ENCODE measurements at places on chromosomes 11 and 22.

DNA sequence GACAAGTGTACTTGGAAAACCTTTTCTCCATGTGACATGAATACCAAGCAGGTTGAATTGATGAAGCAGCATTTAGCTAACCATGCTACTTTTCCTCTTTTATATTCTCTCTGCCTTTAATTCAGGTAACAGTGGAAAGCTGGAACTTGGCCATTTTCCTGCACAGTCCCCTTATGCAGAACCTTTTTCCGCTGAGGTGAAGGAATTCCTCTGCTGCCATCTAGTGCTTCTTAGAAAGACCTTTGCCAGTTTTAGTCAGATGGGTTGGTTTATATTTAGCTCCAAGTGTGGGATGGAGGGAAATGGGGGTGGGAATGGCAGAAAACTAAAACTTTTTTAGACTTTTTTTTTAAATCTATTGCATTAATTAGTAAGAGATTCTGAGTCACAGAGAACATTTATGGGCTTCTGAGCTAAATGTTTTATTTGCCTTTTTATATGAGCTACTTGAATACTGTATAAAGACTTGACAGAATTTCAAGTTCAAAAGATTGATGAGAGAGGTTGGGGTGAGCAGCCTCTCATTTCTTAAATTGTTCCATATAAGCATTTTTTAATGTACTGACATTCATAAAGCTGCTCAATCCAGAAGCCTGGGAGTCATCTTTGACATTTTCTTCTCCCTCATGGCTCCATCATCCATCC is 153.9 kb upstream of the ZC3H12C start:
- DNase-seq: no peak

- no peak for DNase-seq
These were observed 45.0 kb upstream of the CRYBB3 start for GRCh38 chr22:25154667-25154999.

GRCh38 chr11:1943977-1944376 is 3.2 kb upstream of the MRPL23 start:
- DNase-seq: no peak

DNA sequence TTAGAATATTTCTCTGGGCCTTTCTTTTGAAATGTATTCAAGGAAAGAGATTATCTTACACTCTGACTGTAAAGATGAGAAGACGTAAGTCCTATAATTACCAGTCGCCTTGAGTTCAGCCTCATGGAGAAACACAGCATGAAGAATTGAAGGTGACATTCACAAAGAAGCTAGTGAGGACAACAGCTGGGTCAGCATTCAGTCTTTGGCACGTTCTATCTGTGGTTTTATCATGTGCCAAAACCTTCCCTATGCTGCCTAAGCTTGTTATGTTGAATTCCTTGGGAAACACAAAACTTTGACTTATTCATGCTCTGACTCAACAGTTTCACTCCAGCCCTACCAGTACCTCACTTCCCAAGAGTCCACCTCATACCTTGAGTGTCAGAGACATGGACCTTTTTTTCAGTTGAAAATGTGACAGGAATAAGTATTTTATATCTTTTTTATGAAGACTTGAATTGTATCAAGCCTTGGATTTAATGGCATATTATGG is 198.8 kb upstream of the KIRREL3 start:
- DNase-seq: no peak

DNA sequence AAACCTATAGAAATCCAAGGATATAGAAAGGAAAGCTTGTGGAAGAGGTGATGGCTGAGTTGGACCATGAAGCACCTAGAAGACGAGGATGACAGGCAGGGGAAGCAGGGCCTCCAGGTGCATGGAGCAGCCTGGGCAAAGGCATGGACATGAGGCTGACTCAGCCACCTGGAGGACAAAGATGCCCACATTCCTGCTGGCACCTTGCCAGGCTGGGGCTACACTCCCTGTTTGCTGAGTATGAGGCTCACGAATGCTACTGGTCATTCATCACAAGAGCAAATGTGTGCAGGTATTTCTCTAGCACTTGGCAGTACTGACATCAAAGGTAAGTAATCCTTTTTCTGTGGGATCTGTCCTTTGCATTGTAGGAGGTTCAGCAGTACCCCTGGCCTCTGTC is 7.1 kb upstream of the SCGB2A1 start:
- no peak for DNase-seq

GRCh38 chr11:12409621-12410005 is 32.2 kb downstream of the PARVA start:
- DNase-seq: no peak

- no peak for DNase-seq
These were observed 1.1 kb downstream of the EXT2 start for GRCh38 chr11:44096360-44097185.

DNA sequence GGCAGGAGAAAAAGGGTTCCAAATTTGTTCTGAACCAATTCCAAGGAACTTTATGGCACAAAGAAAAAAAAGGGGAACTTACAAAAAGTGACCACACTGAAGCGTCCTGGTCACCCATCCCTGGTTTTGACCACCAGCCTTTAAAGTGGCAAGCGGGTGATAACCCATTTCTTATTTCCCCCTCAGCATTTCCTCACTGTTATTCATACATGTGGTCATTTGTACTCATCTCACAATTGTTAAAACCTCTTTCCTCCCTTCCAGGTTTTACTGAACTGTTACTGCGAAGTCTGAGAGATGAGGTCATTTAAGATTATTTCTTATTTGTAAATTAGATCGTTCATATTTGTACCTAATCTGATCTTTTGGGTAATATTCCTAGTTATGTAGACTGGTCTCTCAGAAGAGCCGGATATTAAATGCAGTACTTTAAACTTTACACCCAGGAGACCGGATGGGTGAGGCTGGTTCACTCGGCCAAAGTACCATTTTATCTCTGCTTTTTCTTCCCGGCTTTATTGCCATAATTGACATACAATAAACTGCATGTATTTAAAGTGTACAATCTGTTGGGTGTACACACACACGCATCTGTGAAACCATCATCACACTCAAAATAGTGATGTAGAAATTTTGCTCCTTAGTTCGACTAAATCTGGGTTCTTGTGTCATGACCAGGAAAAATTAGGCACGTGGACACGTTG is 47.0 kb downstream of the CDPF1 start:
- DNase-seq: no peak

DNA sequence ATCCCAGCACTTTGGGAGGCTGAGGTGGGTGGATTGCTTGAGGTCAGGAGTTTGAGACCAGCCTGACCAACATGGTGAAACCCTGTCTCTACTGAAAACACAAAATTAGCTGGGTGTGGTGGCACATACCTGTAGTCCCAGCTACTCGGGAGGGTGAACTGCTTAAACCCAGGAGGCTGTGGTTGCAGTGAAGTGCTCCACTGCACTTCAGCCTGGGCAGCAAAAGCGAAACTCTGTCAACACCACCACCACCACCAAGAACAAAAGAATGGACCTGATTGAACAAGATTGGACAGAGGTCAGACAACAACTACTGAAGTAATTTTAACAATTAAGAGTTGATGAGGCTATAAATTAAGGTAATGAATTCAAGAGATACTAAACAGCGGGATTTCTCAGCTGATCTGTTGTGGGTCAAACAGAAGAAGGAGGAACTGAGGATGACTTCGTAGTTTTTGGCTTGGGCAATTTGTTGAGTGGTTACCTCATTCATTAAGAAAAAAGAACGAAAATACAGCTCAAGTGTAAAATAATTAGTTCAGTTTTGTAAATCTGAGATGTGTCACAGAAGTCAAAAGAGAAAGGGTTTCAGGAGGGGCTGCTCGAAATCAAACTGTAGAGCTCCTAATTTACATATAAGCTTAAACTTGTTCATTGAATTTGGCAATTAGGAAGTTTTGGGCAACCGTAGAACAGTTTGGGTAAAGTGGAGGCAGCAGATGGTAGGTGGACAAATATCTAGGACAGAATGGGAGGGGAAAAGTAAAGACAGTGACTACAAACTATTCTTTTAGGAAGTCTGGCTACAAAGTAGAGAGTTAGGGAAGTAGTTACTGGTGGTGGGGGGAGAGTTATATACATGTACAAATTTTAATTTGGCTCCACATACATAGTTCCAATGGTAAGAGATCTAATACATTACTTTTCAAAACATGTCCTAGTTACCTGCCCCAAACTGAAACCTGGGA is 4.5 kb downstream of the IL18 start:
- no peak for DNase-seq

DNA sequence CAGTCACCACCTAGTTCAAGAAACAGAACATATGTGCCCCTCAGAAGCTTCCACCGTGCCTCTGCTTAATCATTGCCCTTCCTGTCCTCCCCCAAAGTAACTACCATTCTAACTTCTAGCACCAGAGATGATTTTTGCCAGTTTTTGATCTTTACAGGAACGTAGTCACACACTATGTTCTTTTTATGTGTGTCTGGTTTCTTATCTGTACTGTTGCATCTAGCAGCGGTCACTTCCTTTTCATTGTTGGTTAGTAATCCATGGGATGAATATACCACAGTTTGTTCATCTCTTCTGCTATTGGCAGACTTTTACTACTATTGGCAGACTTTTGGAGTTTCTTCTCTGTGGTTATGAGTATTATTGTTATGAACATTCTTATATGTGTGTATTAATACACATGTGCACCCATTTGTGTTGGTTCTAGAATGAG is 34.6 kb downstream of the SPECC1L start:
- no peak for DNase-seq

GRCh38 chr11:113387605-113388211 is at the start of gene ANKK1:
Gene ANKK1 (plus strand): TSS chr11:113387779. CDS start chr11:113387885, 106 bp downstream.
- no peak for DNase-seq

GRCh38 chr22:21602579-21602978 is 27.2 kb downstream of the YDJC start:
- no peak for DNase-seq

- no peak for DNase-seq
These were observed 63.0 kb upstream of the TTLL12 start for GRCh38 chr22:43249789-43250471.

DNA sequence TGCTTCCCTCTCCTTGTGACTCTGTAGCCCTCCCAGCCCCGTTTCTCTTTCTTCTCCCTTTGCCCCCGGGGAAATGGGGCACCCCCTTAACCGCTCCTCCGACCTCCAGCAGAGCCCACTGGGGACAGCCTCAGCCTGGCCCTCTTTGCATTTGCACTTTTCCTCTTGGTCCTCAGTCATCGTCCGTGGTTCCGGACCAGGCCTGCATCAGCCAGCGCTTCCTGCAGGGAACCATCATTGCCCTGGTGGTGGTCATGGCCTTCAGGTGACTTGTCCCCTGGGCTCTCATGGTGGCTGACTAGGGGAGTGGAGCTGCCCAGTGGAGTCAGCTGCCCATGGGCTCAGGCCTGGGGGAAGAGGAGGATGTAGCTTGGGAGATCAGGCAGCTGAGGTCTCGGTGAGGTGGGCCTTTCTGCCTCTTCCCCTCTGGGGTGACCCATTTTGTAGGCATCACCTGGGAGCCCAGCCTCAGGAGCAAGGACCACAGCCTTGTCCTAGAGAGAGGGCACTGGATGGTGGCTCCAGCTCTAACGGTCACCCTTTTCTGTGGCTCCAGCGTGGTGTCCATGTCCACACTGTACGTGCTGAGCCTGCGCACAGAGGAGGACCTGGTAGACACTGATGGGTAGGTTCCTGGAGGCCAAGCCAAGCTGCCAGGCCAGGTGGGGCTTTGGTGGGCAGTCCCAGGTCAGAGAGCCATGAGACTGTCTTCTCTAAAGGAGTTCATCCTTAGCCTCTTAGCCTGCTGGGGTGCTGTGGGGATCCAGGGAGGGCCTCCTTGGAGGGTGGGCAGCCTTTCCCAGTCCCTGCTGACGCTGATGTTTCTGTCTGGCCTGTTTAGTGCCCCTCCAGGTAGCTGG is 12.5 kb downstream of the TMEM258 start:
- DNase-seq: no peak

GRCh38 chr11:1153951-1154493 is 3.7 kb upstream of the MUC5AC start:
- peak; percentile 21 for DNase-seq

DNA sequence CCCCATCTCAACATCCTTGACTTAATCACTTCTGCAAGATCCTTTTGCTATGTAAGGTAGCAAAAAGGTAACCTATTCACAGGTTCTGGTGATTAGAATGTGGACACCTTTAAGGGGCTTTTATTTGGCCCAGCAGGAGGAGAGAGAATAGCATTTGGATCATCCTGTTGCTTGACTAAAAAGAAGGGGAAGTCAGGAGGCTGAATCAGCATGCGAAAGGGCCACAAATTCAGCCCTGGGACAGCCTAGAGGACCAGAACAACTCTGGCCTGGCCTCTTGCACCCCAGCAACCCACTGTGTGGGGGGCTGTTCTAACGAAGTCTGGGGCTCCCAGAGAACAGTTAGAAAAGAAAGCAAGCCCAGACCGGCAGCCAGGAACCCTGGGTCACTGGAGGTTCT is 3.2 kb upstream of the HMOX1 start:
- no peak for DNase-seq

DNA sequence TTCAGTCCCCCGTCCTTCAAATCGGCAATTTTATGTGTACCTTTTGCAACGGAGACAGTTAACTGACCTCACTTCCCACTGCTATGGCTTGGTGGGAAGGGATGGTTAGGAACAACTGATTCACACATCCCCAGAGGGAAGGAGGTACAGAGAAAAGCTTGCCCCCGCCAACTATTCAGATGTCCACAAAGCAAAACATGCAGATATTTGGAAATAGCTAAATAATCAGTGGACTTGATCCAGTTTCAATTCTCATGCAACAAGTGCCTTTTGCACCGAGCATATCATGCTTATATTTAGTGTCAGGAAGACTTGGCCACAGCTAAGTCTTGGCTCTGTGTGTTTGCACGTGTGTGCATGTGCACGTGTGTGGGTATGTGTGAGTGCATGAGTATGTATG is 144.6 kb downstream of the SNX19 start:
- DNase-seq: no peak

- DNase-seq: no peak
These were observed 15.0 kb downstream of the SMIM38 start for GRCh38 chr11:69170704-69171103.

DNA sequence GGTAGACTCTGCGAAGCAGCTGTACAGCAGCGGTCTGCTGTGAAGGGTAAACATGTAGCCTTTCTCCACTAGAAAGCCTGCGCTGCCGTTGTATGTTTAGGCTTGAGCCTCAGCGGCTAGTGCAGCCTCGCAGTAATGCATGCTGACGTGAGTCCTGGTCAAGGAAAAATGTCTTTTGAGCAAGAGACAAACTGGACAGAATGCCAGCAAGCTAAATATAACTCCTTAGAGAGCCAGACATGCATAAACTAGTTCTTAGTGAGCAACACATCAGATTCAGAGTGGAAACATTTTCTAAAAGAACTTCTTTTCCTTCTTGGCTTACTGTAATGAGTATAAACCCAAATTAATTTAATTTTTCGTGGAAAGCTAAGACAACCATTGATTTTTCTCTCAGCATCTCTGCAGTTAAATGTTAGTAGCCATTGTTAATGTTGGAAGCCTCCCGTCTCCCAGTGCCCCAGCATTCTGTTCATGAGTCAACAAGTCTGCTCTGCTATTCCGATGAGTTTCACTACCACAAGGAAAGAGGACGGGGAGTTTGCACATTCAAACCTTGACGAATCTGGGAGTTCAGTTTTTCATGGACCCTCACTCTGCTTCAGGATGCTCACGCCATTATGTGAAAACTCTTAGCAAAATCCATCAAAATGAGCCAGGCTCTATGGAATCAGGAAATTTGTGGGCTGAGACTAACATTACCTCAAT is 51.4 kb downstream of the JAM3 start:
- no peak for DNase-seq

- DNase-seq: no peak
These were observed 2.1 kb upstream of the APOA5 start for GRCh38 chr11:116793772-116794097.

Measured in stimulated activated CD8-positive, alpha-beta memory T cell treated with anti-CD3 and anti-CD28 coated beads, Interleukin-4, amount 100 ng/mL, for 48 hours (primary cell).